Stimulated activated CD4-positive, alpha-beta T cell treated with anti-CD3 and anti-CD28 coated beads, Interleukin-15, amount 100 ng/mL, for 1 hour (primary cell): ENCODE measurements at places on chromosomes 2 and 18.

DNA sequence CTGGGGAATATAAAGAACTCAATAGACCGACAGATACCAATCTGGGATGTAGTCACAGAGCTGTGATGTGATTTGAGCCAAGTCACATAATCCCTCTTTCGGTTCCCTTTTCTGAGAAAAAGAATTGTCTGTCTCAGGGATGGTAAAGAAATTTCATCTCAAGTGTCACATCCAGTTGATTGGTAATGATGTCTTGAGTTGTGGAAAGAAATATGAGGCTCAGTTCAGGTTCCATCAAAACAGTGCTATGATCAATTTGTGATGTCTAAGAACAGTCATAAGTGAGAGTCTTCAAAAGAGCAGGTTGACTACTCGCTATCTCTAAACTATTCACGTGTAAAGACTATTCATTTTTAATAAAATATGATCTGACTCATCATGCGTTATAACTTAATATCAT lies 223.3 kb downstream of the METTL4 start:
- DNase-seq = no peak

DNA sequence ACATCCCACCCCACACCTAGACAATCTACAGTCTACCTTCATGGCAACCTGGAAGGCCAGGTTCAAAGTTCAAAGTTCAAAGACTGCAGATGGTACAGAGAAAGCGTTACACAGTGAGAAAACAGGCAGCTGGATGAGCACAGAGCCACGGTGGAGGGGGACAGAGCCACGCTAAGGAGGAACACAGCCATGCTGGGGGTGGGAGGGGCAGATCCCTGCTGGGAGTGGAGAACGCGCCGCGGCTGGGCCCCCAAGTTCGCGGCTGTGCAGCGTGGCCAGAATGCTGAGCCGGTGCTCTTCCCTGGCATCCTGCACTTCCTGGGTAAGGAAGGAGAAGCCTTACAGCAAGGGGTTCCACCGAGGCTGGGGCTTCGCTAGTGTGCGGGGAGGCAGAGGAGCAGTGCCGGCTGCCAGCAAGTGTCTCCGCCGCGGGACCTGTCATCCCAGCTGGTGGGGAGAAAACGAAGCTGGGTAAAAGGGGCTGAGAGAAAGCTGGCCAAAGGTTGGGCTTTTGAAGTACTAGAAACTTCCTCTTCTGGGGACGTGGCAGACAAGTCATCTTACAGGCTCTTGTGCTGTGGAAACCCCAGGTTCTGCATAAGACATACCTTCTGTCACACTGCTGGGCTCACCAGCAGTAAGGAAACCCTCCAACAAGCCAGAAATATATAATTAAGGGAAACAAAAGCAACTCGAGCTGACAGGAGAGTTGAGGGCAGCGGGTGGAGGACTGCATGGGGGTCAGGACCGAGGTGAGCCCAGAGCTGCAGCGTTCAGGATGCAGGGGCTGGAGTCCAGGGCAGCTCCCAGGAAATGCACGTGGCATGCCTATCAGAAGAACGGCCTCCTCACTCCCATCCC lies 115.5 kb downstream of the HDAC4 start:
- no peak for DNase-seq

- no peak for DNase-seq
Observed at GRCh38 chr2:27162151-27163121, 13.6 kb downstream of the TCF23 start.

DNA sequence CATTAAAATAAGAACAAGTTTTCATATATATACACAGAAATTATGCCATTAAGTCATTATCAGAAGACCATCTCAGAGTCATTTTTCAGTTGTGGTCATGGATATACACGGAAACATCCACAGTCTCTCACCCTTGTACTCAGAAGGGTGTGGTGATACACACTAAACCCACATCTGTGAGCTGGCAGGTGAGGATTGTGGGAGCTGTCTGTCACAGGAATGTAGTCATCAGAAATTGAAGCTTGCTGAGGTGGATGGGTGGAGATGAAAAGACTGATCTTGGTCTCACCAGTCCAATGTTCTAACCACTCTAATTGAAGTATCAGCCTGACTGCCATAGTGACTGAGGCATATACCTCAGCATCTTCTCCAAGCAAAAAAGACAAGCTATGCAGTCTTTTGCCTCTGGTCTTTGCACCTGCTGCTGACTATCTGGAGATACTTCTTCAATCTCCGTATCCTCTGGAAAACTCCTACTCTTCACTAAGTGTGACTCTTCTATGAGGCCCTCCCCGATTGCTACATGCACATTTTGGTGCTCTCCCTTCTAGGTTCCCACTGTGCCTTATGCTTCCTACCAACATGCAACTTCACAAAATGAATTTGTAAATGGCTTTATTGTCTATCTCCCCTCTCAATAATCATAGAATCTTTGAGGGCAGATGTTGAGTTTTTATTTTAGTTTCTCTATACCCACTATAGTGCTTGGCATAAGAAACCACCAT lies 232.8 kb downstream of the DYM start:
- DNase-seq = no peak

- DNase-seq = no peak
Observed at GRCh38 chr2:233351423-233351822, 2.9 kb upstream of the DGKD start.

DNA sequence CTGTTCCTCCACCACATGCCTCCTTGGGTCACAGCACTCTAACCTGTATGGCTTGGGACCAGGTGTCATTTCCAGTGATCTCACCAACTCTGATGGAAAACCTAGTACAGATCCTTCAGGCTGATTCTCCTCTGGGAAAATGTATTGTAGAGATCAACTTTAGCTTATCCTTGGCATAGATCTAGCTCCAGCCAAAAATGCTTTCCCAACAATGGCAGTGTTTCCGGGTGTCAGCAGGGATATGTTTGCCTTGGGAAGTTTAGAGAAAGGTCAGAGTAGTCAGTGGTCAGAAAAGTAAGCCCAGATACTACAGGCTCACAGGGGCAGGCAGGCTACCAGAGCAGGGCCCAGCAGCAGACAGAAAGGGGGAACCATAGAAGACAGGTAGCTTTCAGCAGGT lies 73.6 kb downstream of the CD8B2 start:
- no peak for DNase-seq

- no peak for DNase-seq
Observed at GRCh38 chr2:176177580-176178037, 10.9 kb upstream of the HOXD1 start.

GRCh38 chr2:108895188-108895587 lies 93.8 kb downstream of the EDAR start:
- no peak for DNase-seq

DNA sequence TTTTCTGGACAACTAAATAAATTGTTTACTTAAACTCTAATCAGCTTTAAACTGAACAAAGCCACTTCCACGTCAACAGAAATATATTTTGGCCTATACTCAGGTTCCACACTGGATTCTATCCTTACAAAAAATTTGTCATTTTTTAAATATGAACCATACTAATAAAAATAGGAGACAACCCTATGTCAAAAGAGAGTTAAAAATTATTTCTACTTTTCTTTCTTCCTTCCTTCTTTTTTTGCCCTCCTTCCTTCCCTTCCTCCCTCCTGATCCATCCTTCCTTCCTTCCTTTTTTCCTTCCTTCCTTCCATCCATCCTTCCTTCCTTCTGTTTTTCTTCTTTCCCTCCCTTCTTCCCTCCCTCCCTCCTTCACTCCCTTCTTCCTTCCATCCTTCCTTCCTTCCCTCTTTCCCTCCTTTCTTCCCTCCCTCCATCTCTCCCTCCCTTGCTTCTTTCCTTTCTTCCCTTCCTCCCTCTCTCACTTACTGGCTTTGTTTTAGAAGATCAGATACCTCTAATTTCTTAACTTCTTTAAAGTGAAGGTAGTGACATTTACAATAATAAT lies 1444.9 kb downstream of the DPP10 start:
- no peak for DNase-seq

- DNase-seq = no peak
Observed at GRCh38 chr2:95041060-95041823, 15.7 kb downstream of the MAL start.
